ENCODE measurements at places on chromosomes 2 and 18. TPM values are rescaled to one million over a fixed set of nuclear protein-coding genes. Genes with fewer than 3 reads are reported as not detected.

MPP4 gene
- 8.6 TPM for polyA plus RNA-seq

- DNase-seq = no peak
Measured at GRCh38 chr18:35130236-35130635, 89.0 kb downstream of the MAPRE2 start.

DNA sequence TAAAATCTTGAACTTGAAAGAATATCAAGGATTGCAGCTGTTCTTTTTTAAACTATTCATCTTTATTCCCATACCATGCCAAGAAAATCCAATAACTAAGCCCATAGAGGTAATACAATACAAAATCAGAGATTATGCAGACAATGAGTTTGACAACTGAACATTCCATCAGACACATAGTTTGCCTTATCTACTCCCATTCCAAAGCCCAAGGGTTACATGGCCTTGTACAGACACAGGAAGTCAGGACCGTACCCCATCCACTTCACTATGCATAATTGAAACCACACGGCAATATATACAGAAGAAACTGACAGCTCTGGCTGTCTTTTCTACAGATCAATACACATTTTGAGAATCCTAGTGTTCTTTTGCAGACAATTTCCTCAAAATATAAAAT lies 181.3 kb downstream of the TMX3 start:
- no peak for DNase-seq

- no peak for DNase-seq
Measured at GRCh38 chr2:64681479-64681967, 27.8 kb upstream of the SERTAD2 start.
